Cortex of kidney (tissue), 1 donor: ENCODE measurements at places on chromosomes 3 and 15.

GRCh38 chr3:67601919-67602608 lies 52.3 kb downstream of the SUCLG2 start:
- DNase-seq: no peak

DNA sequence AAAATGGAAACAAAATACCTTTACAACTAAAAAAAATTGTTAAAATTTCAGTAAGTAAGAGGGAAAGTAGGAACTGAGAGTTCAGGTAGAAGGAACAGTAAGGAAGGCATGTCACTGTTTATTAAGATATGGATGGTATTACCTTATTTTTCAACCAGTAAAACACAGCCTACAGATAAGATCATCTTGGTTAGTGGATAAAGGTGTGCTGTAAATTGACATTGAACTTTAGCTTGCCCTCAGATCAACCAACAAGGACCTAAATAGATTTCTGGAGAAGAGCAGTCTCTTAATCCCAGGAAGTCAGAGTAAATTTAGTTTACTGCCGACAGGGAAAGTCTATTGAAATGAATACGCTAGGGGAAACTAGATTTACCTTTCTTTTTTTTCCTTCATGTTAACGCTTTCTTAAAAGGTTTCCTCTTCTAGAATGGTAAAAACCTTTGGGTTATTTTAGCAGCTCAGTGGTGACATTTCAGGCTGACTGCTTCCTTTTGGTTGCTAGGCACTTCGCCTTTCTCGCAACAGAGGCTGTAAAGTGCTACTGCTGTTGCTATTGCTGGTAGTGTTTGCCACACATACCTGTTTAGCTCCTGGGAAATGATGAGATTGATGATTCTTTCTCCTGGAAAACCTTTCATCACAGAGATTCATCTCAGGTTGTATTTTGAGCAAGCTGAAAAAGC lies 12.9 kb downstream of the DZIP3 start:
- DNase-seq: no peak

GRCh38 chr3:46926871-46927717 lies 49.5 kb downstream of the CCDC12 start:
- no peak for DNase-seq

DNA sequence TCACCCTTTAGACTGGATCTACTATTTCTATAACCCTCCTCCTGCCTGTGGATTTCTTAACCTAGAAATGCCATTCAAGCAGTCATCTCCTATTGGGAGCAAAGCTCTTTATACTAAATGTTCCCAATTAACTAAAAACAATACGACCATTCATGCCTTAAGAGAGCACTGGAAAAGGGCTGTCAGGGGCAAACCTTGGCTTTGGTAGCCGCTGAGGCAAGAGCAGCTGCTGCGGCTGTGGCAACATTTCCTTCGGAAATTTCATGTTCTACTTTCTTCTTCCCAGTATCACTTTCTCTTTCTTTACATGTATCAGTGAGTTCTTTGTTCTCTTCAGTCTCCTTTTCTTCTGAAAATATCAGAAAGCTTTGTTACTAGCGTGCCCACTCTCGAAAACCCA lies 56.3 kb upstream of the CSPG5 start:
- no peak for DNase-seq

DNA sequence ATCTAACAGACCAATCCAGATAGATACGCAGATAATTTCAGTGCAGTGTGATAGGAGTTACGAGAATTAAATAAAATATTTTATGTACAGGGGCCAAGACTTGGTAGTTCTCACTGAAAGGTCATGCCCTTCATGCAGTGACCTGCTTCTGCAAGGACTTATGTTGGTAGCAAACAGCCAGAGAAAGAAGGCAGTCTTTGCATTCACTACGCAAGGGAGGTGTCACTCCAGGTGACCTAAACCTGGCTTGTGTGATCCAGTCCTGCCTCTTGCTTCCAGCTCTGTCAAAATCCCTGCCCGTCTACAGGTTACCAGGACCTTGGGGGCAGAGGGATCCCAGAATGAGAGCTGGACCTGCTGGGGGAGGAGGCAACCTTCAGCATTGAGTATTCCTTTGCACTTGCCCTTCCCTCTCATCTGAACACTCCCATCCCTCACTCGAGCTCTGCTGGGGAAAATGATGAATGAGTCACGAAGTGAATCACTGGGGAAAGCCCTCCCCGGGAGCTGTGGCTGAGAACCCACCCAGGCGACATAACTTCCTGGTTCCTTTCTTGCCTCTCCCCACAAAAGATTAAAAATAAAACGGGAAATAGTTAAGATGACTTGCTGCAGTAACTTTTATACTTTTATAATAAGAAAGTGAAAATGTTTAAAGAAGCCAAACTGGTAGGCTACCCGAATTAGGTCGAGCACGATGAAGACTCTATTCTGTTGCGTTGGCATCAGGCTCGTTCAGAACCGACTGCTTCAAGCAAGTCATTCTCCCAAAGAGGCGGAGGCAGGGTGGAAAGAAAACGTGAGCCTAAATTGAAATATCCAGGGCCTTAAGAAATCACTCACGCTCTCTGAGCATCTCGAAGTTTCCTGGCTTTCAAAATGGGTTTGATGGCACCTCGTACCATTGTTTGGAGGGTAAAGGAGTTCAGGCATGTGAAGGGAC lies 216.1 kb downstream of the SLCO3A1 start:
- DNase-seq: no peak

DNA sequence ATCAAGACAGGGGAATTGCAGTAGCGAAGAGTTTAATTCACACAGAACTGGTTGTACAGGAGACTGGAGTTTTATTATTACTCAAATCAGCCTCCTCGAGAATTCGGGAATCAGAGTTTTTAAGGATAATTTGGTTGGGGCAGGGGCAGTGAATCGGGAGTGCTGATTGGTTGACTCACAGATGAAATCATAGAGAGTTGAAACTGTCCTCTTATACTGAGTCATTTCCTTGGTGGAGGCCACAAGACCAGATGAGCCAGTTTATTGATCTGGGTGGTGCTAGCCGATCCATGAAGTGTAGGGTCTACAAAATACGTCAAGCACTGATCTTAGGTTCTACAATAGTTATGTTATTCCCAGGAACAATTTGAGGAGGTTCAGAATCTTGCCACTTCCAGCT lies 5.3 kb upstream of the ZNF770 start:
- DNase-seq: no peak

DNA sequence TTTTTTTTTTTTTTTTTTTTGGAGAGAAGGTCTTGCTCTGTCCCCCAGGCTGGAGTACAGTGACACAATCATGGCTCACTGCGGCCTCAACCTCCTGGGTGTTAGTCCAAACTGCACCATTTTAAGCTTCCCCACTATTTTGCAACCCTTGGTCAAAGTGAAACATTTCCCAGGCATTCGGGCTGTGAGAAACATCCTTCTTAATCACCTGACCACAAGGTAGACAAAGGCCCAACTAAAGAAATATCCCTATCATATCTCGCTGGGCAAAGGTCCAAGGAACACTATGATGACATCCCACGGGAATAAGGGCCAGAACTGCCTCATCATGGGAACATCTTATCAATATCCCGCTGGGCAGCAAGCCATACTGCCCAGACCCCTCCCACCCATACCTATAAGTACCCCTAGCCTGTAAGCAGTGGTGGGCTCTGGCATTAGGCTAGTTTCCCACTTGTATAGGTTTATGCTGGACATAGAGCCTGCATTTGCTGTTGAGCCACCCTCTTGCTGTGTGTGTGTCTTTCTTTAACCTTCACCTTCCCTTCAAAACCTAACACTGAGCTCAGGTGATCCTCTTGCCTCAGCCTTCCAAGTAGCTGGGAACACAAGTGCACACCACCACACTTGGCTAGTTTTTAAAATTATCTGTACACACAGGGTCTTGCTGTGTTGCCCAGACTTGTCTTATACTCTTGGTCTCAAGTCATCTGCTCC lies 95.2 kb downstream of the SEMA5B start:
- no peak for DNase-seq

DNA sequence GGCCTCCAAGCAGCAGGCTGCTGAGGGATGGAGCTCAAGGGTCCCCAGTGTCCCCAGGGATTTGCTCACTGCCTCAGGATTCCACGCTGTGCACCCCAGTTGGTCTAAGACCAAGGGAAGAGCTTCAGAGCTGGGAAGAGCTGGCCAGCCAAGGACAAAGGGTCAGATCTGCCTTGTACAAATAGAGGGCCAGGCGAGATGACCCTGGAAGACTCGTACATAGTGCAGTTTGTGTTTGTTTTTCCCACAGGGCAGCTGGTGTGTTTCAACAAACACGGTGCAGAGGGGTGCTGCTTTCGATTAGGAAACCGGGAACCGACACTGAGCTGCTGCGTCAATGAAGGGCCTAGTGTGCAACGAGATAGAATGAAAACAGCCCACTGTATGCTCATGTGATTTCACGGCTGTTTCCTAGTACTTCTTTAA lies 56.1 kb upstream of the TRPM1 start:
- no peak for DNase-seq

GRCh38 chr3:73045391-73045790 lies 16.1 kb upstream of the EBLN2 start:
- DNase-seq: no peak

- no peak for DNase-seq
Measured at GRCh38 chr15:57255751-57256341, 120.5 kb upstream of the CGNL1 start.

GRCh38 chr3:32325927-32326326 lies 65.7 kb upstream of the CMTM7 start:
- DNase-seq: no peak

DNA sequence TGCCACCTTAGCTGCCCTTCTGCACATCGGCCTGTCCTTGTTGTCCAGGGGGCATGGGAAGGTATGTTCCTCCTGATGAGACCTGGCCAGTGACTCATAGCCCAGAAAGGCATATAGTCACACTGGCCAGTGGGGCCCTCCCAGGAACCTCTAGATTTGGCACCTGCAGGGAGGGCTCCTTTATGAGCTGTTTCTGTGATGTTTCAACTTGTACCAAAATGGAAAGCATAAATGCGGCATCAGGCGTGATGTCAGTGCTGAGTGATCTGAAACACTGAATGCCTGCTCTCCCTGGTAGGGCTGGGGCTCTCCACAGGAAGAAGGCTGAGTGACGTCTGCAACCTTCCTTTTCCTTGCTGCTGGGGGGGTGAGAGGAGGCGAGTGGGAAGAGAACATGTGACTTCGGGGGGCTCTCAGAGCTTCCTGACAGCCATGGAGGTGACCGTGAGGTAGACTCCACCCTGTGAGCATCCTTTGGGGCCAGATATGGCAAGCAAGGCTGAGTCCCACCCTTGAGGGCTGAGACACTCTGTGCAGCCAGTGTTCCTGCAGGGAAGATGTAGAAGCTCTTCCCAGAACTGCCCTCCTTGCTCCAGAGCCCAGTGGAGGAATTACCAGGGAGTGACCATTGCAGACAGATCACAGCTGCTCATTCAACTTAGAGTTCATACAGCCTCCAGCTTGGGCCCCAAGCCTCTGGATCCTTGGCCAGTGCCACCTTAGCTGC lies 37.1 kb upstream of the APEH start:
- DNase-seq: no peak

- no peak for DNase-seq
Measured at GRCh38 chr3:157199841-157200240, 39.9 kb upstream of the CCNL1 start.

- no peak for DNase-seq
Measured at GRCh38 chr3:181713676-181714612, 2.2 kb downstream of the SOX2 start.

DNA sequence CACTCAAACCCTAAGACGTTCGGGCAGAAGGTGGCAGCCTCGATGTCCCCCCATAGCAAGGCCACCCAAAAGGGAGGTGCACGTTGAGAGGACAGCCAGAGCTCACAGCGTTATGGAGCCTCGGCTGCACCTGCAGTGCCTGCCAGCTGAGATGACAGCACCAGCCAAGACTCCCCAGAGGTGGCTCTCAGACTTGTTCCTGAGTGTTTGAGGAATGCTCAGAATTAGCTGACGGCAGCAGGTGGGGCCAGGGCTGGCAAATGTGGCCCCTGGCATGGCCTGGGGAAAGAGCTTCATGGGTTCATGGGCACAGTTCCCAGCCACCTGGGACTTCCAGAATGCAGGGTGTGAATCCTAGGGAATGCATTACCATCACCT lies 177.8 kb downstream of the KLF13 start:
- no peak for DNase-seq

GRCh38 chr3:134326760-134327593 lies 47.3 kb downstream of the AMOTL2 start:
- no peak for DNase-seq

- DNase-seq: no peak
Measured at GRCh38 chr15:55588815-55589115, 620 bp upstream of the PYGO1 start.

DNA sequence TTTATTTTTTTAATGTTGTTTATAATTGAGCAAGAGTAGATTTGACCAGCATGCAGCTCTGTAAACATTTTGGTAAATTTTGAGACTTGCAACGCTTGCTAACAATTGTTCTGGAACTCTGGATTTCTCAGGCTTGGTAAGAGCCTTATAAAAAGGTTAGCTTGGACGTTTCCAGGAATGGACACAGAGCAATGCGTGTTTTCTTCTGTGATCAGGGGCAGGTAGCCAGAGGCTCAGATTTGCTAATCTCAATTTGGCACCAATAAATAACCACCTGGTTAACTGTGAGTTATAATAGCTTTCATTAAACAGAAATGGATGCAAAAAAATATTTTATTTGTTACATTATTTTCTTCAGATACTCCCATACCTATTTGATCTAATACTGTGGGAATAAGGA lies 39.8 kb downstream of the CADM2 start:
- DNase-seq: no peak

DNA sequence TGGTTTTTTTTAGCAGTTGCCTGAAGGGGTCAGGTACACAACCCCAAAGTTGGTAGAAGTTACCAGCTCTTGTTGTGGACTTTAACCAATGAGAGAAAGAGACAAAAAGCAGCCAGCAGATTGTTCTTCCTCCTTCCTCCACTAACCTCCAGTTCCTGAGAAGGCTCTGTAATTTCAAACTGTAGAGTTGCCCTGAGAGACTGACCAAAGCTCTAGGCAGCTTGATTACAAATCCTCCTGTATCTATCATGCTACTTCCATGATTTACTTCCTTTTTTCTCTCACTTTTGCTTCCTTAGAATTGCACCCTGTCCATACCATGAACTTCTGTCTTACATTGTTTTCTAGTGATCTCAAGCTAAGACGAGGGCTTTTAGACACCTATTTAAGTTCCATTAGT lies 29.2 kb downstream of the NSUN3 start:
- no peak for DNase-seq
